NCI-H1092 treated with DMSO at 0.1 percent for 48 hours (cell line): ENCODE measurements at places on chromosomes 4 and X.

GRCh38 chr4:40321574-40322275 lies 13.4 kb upstream of the CHRNA9 start:
- DNase-seq = peak; percentile 64

GRCh38 chr4:39706741-39707511 lies 9.0 kb downstream of the UBE2K start:
- DNase-seq = no peak

GRCh38 chrX:41692162-41692749 lies 3.5 kb downstream of the GPR34 start:
- DNase-seq = peak; percentile 9

DNA sequence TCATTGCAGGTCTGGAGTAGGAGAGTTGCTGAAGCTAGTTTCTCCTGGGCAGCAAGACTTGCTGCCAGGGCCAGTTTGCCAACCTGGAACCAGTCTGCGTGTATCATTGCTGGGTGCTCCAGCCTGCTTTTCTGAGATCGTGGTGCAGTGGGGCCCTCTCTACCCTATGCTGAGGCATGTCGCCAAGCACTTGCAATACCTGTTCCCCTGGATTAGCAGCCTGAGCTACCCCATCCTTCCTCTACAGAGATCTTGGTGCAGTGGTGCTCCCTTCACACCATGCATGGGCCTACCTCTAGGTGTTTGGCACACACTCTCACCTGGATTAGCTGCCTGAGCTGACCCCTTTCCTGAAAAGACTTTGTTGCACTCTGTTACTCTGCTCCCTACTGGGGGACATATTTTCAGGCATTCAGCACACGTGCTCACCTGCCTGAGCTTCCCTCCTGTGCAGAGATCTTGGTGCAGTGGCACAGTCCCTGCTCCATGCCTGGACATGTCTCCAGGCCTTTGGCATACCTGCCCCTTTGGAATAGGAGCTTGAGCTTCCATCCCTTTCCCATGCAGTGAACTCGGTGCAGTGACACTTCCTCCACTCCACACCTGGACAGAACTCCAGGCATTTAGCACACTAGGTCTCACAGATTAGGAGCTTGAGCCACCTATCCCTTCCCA lies 133.7 kb upstream of the CXCL13 start:
- no peak for DNase-seq

DNA sequence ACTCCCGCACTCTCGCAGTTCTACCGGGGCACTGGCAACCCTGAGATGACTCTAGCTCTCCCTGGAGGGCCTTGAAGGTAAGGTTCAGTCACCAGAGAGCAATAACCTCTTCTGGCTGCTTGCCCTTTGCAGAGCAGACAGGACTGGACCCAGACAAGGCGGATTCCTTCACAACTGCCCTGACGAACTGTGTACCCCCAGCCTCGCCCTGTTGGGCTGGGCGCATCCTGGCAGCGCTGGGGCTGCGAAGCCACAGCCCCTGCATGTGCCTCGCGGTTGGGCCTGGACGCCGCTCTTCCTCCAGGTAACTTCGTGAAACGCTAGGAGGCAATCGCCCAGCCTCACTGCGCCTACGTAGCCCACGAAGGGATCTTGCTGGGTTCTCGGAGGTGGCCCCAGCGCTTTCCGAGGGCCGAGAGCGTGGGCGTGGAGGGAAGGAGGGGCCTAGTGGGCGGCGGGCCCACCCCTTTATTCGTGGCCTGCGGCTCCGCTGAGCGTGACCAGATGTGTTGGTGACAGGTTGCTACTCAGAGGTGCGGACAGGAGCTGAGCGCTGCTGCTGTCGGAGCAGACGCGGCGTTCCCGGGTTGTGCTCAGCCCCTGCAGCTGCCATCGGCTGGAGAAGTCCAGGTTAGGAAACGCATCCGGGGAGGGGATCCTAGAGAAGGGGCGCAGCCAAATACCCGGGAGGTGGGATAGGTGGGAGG lies 1.9 kb upstream of the MAMLD1 start:
- no peak for DNase-seq

GRCh38 chr4:6313216-6313615 lies 43.6 kb downstream of the WFS1 start:
- no peak for DNase-seq

- no peak for DNase-seq
These were observed 495.7 kb downstream of the RAPGEF2 start for GRCh38 chr4:159598602-159599001.

DNA sequence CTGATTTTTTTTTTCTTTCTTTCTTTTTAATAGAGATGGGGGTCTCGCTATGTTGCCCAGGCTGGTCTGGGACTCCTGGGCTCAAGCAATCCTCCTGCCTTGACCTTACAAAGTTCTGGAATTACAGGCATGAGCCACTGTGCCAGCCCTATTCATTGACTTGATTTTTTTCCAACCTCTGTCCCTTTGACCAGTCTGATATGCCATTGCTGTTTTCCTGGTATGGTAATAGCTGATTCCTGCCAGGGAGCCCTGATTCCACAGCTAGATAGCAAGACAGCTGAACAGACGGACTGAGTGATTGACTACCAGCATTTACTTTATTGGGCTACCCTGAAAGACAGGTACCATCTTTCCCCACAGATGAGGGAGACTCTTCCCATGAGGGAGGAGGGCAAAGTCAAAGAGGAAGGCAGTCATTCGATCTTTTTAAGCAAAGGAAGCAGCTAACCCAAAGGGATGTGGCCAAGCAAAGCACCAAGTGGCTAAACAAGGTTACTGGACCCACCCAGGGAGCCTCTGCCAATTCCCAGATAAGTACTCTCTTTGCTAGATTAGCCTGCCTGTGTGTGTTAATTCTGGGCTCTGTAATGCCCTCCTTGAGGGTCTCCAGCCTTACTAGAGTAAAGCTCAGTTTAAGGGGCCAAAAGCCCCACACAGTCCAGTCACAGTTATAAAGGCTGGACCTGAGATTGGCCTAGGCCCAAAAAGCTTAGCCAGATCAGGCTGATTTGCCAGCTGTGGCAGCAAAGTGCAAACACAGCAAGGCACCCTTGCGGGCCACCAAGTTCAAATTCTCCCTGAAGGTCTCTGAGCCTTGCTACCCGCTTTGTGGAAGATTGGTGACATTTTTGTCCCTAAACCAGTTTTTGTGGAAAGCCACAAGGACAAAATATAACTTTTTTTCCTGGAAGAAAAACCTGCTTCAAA lies 192.4 kb upstream of the GPC4 start:
- no peak for DNase-seq

- DNase-seq = no peak
These were observed 1073.7 kb downstream of the PDHA2 start for GRCh38 chr4:96913441-96914080.

- no peak for DNase-seq
These were observed 21.5 kb downstream of the HAND2 start for GRCh38 chr4:173508386-173509035.

GRCh38 chr4:176641237-176641636 lies 151.5 kb downstream of the VEGFC start:
- no peak for DNase-seq

- no peak for DNase-seq
These were observed 321.7 kb downstream of the PPP1R2C start for GRCh38 chrX:42456176-42456700.

- no peak for DNase-seq
These were observed 142.8 kb upstream of the VCX2 start for GRCh38 chrX:8313844-8314243.

DNA sequence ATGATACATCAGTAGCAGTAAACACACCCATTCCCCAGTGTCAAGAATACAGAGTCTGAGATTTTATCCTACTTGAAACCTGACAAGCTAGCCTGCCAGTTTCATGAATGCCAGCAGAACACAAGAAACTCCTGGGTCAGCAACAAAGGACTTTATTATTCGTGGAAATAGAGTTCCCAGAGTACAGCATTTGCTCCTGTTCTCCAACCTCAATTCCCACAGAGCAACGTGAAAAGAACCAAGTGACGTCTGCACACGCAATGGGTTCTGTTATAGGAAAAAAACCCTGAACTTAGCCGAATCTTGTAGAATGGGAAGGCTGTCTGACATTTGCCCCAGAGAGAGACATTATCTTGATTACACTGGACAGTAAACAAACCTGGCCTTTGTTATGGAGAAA lies 23.3 kb upstream of the INTU start:
- no peak for DNase-seq

DNA sequence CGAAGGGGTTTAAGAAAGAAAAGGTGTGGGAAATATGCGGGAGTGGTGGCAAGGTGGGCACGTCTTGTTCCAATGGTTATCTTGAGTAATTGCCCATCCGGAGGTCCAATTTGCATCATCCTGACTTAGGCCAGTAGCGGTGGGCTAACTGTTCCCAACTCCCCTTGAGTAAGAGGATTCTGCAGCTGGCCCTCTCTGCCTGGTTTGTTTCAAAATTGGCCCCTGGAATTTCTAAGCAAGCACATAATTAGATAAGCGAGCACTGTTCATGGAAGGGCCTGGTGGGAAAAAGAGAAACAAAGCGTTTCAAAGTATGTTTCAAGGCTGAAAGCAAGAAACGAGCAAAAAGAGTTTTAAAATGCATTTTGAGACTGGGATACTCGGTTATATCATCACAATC lies 198.2 kb downstream of the CEP135 start:
- no peak for DNase-seq

- DNase-seq = no peak
These were observed 131.8 kb upstream of the LIMCH1 start for GRCh38 chr4:41406113-41406516.

GRCh38 chr4:1164040-1164439 lies 8.3 kb downstream of the SPON2 start:
- no peak for DNase-seq

GRCh38 chr4:184255361-184255760 lies 37.7 kb upstream of the ENPP6 start:
- no peak for DNase-seq

GRCh38 chr4:6538575-6538974 lies 36.4 kb upstream of the MAN2B2 start:
- DNase-seq = peak; percentile 19

- DNase-seq = no peak
These were observed 1.6 kb downstream of the SLITRK4 start for GRCh38 chrX:143634309-143634662.

GRCh38 chrX:51917604-51918003 lies 24.2 kb downstream of the MAGED1 start:
- no peak for DNase-seq

GRCh38 chr4:172962564-172963353 lies 205.9 kb upstream of the GALNT7 start:
- peak; percentile 95 for DNase-seq

DNA sequence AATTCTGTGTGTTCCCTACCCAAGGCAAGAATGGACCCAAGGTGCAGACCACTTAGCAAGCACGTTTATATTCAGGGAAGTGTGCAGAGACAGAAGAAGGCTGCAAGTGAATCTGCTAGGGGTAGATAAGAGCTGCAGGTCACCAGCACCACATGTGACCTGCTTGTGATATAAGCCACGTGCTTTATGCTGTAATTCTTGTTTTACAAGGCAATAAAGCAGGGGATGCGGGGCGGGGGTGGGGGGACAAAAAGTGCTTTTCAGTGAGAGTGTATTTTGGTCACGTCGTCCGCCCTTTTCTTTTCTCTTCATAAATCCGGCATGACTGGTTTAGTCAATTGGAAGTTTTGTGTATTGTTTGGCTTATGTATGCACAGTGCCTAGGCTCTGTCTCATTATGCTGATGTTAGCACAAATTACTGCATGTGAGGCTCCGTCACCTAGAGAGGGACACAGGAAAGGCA lies 192.7 kb downstream of the RBMX2 start:
- DNase-seq = no peak

- no peak for DNase-seq
These were observed 37.3 kb upstream of the LPAR4 start for GRCh38 chrX:78710171-78710570.

GRCh38 chrX:79154596-79155359 lies 10.3 kb downstream of the GPR174 start:
- DNase-seq = no peak

- DNase-seq = no peak
These were observed 33.2 kb downstream of the LRPAP1 start for GRCh38 chr4:3498901-3499510.

DNA sequence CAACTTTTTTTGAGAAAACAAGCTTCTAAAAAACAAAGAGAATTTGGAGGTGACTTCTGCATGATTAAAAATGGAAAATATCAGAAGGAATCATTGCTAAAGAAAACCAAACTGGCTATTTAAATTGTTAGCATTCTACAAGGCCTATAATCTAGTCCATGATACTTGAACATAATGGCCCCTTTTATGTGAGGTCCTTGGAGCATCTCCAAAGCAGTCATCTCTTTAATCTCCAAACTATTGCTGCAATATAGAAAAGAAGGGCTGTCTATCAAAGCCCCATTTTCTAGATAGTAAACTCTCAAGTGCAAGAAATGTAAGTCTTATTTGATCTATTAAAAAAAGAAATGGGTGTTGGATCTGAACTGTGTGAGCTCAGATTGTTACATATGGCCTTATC lies 615.1 kb downstream of the CENPC start:
- peak; percentile 80 for DNase-seq

DNA sequence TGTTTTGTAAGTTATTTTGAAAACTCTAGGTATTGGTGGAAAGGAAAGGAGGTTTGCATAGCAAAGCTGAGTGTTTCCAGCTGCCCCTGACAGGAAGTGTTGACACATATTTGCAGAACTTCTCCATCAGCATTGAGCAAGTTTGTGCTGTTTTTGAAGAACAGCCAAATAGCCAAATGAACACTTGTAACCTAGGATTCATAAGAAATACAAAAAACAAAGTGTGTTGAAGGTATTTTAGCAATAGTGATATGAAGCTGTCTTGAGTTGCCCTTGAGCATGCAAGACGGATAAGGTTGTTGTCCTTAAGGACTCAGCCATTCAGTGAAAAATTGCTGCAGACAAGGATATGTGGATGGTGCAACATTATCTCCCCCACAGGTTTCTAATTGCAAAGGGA lies 68.3 kb upstream of the PGM2 start:
- no peak for DNase-seq

DNA sequence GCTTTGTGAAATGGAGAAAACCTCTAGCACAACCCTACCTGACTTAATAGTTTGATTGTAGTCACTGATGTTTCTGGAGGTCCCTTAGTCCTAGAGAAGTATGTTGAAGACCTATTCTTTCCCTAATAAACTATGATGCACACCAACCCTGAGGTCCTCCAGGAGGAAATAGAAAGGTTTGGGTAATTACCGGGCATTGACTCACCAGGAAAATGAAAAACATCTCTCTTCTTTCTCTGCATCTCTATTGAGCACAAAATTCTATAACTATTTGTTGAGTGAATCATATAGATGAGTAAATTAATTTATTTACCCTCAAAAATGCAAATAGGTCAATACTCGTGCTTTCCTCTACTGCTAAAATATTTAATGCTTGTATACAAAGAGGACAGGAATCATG lies 582.4 kb upstream of the FAM241A start:
- DNase-seq = no peak

GRCh38 chrX:55488593-55489313 lies 895 bp downstream of the USP51 start:
- DNase-seq = peak; percentile 79

DNA sequence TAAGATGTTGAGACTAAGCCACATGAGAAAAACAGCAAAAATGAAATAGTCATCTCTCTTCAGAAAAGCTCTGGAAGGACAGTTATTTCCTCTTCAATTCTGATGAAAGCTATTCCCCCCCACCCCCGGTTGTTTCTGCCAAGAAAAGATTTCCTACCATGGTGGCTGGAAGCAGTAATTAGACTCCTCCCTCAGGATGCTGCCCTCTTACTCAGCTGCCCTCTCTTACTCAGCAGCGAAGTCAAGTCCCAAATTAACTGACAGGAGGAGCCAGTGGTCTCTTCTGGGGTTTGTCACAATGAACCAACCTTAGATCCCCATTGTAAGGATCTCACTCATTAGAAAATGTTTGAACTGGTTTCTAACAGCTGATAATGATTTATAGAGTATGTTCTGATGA lies 38.0 kb downstream of the GPM6B start:
- DNase-seq = no peak
